RPMI8226 (cell line): ENCODE measurements at places on chromosomes 1 and 21.

DNA sequence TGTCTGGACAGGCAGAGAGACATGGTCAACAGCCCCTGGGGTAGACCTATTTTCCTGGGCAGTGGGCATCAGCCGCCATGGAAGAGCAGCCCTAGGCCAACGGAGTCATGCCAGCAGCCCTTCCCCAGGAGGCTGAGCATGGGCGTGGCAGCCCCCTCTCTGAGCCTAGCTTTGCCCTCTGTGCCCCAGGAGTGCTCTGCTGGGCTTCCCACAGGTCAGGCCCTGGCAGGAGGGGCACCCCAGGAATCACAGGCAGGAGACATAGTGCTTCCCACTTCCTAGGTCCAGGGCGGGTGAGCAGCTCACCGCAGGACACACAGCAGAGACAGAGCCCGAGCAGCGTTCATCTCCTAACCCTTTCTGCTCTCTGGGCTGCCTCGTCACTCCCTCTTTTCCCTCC is 132.8 kb downstream of the GLIS1 start:
- no peak for DNase-seq

DNA sequence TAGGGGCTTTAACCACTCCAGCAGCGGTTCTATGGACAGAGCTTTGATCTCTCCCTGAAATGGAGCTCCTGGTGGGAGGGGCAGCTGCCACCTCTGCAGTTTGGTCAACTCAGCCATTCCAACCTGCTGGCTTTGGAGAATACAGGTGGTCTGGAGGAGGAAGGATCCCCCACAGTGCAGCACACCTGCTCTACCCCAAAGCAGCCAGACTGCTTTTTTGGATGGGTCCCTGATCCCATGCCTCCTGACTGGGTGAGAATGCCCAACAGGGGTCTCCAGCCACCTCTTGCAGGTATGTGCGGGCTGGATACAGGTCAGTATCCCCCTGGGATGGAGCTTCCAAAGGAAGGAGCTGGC is 53.9 kb downstream of the TPTE start:
- no peak for DNase-seq

DNA sequence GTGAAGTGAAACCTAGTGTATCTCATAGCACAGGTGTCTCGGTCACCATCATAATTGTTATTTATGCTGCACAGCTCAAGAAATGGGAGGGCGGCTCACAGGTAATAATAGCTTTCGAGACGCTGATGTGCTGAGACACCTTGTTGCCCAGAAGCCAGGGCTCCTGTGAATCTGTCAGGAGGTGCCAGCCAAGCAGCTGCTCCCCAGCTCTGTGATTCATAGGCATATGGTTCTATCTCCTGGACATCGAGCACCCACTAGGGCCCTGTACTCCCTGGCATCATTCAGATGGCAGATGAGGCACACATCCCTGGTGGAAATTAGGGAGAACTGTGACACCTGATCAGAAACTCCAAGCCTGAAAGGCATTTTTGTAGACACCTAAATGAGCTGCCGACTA is 53.5 kb downstream of the SYT6 start:
- no peak for DNase-seq

DNA sequence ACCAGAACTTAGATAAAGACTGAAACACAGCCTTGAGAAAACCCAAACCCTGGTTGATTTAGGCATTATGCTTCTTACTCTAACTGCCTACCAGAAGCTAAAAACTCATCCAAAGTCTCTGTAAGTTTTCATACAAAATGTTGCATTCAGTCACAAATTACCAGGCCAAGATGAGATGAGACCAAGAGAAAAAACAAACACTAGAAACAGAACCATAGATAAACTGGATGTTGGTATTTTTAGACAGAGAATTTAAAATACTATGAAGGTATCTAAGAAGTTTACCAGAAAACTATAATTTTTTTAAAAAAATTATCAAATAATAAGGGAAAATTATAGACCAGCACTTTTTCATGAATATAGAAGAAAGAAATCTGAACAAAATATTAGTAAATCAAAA is 180.5 kb downstream of the VPS13D start:
- no peak for DNase-seq

DNA sequence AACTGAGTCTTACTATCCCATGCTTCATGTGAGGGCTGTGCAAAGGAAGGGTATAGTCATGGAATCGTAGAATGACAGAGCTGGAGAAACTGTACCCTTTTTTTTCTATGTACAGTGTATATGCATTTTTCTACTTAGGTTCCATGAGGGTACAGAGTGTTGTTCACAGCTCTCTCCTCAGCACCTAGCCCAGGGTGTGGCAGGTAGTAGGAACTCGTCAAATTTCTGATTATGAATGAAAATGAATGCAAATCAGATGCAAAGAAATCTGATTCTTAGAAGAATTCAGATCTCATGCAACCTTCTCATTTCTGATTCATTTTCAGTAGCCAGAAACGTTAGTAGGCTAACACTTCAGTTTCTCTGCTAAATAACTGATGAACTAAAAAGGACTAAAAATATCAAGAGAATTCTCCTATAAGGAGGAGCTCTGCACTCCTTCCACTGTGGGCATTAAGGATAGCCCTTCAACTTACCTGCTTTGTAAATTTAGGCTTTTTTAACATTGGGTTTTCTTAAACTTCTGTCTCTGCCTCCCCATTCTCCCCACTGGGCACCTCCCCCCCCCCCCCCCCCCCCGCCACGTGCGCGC is 18.0 kb upstream of the HHAT start:
- no peak for DNase-seq

DNA sequence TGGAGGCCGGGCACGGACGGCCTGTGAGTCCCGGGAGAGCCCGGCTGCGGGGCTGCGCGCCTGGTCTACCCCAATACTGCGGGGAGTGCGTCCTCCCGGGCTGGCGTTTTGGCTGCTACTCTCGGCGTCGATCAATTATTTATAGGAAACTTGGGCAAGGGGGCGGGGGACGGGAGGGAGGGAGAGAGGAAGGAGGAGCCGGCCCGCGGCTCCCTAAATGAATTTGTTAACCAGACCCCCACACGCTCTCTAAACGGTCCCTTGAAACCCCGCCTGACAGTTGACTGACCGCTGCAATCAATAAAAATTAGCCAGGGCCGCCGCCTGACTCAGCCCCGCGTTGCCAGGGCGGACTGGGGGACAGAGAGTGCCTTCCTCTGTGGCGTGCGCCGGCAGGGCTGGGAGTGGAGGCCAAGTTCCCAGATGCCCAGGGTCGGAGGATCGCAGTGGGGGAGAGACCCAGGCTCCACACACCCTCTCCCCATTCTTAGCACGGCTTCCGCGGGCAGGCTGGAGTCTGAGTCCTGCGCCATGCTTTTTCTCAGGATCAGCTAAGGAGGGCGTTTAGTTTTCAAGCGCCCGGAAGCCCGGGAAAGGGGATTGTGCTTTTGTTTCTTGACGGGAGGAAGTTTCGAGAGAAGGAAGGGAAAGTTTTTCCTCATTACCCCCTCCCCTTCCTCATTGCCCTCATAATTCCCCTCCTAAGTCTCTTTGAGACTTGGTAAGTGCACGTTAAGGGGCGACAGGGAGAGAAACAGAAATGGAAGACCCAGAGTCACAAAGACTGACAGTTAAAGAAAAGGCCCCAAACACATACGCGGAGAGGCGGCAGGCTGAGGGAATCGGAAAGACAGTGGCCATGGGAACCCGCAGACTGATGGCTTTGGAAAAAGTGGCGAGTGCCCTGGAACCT is 6.2 kb downstream of the PAX7 start:
- no peak for DNase-seq

GRCh38 chr1:166627558-166627957 is 211.7 kb upstream of the POGK start:
- DNase-seq, result no peak

GRCh38 chr1:62370594-62370993 is 51.4 kb upstream of the KANK4 start:
- no peak for DNase-seq

GRCh38 chr1:44553127-44553758 is 121.0 kb downstream of the TMEM53 start:
- DNase-seq, result no peak

GRCh38 chr1:2288311-2288710 is 60.2 kb downstream of the SKI start:
- DNase-seq, result no peak

- no peak for DNase-seq
Observed at GRCh38 chr1:163241746-163242145, 39.0 kb upstream of the RGS5 start.

DNA sequence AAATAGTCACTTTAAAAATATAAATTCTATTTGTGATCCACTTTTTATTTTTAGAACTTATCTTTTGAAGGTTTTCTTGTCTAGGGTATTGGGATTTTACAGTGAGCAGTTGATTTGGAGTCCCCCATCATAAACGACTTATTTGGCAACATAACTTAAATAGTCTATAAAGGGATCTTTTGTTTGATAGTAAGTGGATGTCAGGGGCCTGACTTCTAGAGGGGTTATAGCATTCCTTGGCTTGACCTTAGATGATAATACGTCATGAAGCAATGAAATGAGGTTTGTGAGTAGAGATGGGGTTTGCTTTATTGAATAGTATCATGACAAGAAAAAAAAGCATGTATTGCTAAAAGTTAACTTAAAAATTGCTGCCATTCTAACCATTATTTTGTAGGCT is 17.8 kb downstream of the VPS45 start:
- no peak for DNase-seq

DNA sequence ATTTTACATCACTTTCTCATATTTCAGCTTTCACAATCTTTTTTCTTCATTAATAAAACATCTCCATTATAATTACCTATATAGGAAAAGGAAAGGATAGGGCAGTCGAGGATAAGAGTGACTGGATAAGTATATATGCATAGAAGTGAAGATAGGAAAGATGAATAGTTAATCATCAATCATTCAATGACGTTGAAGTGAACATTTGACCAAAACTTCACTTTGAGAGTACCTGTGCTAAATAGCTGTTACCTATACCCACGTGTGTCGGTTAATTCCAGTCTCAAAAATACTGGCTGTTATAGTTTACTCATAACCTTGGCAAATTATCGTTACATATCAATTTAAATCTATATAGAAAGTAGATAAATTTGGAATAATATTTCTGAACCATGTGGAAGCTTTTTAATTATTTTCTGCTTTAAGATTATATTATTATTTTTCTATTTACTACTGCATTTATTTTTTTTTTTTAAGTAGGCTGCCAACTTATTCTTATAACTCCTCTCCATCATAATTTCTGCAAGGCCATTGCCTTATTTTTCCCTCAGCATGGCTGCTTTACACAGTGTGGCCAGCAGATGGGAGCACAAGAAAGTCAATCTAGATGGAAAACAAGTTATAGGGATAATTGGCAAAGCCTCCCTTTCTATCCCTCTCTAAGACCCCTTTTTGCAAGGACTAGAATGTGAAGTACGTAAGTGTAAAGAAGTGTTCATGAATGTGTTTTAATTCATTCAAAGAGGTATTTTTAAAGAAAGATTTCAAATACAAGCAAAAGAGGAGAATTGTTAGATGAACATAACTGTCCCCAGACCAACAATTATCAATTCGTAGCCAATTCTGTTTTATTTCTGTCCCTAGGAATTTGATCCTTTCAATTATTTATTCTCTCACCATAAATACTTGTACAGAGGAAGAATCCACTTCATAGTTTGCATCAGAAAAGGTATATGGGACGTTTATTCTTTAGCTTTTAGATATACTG is 290.4 kb downstream of the KCNT2 start:
- DNase-seq, result peak; percentile 28

DNA sequence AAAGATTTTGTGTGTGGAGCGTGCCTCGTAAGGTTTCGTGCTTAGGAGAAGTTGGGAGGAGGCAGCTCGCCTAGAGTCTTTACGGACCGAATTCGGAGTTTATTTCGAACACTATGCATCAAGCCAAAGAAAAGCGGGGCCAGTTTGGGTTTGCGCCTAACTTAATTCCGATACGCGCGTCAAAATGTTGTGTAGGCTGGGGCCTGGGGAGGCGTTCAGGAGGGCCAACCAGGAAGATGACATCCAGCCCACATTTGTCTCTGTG is 6.4 kb downstream of the FOXD2 start:
- no peak for DNase-seq

GRCh38 chr1:81264976-81265375 is 535.8 kb upstream of the ADGRL2 start:
- no peak for DNase-seq

GRCh38 chr1:197218857-197219256 is 49.2 kb upstream of the CRB1 start:
- no peak for DNase-seq

- DNase-seq, result peak; percentile 77
Observed at GRCh38 chr1:43973981-43974442, 748 bp upstream of the ATP6V0B start.

DNA sequence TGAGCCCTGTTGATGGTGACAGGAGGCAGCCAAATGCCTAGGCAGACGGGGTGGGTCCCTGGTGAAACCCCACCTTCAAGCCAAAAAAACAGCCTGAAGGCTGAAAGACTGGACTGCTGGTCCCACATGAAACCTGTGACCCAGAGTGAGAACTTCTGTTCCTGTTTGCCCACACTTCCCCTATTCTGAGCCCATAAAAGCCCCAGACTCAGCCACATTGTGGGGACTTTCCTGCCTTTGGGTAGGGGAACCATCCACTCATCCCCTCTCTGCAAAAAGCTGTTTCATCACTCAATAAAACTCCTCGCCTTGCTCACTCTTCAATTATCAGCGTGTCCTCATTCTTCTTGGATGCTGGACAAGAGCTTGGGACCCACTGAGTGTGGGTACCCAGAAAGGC is 25.2 kb downstream of the HTR6 start:
- no peak for DNase-seq
